AG09319 (cell line): ENCODE measurements at places on chromosomes 3 and 15.

DNA sequence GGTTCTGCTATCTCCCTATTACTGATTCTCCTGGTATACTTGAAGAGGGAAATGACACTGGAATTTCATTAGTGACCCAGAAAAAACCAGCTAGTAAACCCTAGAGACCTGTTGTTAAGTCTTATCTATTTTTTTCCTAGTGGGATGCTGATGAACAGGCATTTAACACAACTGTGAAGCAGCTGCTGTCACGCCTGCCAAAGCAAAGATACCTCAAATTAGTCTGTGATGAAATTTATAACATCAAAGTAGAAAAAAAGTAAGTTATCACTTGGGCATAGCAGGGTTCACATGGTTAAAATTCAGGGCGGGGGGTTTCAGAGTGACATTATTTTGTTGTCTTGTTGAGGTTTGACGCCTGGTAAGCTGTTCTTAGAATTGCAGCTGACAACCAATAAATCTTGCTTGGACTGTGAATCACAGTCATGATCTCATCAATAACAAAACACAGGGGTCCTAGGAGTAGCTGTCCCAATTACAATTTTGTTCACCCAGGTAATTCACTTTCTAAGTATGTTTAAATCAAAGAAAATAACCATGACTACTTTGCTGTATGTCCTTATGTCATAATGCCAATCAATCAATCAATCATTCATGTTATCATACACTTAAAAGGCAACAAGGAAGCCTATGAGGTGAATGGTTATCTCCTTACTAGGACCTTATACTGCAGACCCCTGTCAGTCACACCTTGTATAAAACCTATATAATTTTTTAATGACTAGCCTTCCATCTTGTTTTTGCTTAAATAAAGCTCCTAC, 4.6 kb downstream of the SRP14 start:
- no peak for DNase-seq

- no peak for DNase-seq
Measured at GRCh38 chr3:141878817-141879216, 2.4 kb downstream of the ATP1B3 start.

- no peak for DNase-seq
Measured at GRCh38 chr3:20999661-21000060, 751.3 kb downstream of the ZNF385D start.

DNA sequence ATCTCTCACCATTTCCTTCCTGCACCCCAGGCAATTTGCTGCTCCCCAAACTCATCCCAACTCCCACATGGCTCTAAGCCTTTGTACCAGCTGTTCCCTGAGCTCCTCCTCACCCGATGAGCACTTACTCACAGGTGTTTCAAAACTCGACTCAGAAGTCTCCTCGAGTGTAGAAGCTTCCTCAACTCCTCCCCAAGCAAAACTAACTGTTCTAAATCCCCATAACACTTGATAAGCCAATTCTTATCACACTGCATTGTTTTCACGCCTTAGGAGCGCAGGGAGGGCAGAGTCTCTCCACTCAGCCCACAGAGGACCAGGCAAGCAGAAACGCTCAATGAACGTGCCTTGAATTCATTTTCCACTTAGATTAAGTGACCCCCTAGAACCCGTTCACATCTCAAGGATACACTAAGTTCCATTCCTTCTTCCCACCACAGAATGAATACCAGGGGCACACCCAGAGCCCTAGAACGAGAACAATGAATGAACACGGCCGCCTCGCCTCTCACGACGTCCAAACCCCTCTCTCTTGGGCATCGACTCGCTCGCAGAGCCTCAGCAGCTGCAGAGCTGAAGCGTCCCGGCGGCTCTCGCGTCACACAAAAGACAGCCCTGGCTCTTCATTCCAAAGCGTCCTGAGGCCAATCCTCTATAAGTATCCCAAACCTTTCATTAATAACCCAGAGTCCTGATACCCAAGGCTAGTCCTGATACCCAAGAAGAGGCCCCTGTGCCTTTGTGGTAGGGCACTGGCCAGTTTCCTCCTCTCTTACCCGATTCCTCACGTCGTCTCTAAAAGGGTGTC, 1.1 kb downstream of the RAF1 start:
- no peak for DNase-seq

GRCh38 chr15:63986751-63987341, 59.4 kb downstream of the DAPK2 start:
- DNase-seq, result no peak

GRCh38 chr3:156816091-156816793, 9.9 kb upstream of the LEKR1 start:
- DNase-seq, result no peak

GRCh38 chr3:72720566-72720965, 127.7 kb downstream of the SHQ1 start:
- no peak for DNase-seq

DNA sequence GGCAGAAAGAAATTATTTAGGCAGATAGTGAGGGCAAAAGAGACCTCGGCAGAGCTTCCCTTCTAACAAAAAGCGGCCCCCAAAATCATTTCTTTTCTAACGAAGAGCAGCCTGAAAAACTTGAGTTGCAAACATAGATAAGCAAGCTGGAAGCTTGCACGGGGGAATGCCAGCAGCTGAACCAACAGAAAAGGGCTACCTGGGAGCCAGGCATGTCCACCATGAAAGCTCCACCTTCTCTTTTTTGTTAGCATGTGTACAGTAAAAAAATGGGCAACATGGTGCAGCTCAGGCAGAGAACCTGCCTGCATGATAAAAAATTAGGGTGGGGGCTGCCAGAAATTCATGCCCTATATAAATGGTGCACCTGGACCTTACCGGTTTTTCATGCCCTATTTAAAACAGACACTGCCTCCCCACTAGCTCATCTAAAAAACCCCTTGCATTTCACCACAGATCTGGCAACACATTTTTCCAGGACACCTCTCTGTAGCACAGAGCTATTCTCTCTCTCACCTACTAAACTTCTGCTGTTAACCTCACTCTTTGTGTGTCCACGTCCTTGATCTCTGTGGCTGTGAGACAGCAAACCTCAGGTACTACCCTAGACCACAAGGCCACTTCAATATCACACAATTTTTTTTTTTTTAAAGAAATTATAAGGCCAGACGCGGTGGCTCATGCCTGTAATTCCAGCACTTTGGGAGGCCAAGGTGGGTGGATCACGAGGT, 18.7 kb downstream of the SLC33A1 start:
- DNase-seq, result no peak

DNA sequence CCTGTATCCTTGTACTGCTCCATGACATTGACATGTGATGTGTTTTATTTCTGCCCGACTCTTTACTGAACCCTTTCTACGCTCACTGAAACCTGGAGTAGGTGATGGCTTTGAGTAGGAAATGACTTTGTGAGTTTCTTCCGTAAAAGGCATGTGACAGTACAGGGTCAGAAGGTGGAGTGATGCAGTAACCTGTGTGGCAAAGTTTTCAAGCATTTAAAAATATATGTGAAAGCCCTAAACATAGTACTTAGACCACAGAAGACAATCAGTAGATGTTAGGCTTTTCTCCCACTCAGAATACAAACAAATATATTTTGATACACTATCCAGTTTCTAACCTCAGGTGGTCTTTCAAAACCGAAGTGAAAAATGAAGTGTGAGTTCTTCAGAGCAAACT, 31.3 kb upstream of the SACM1L start:
- no peak for DNase-seq

- DNase-seq, result no peak
Measured at GRCh38 chr3:115975796-115976195, 352.5 kb downstream of the GAP43 start.

GRCh38 chr3:126991366-126992200, 8.7 kb downstream of the PLXNA1 start:
- no peak for DNase-seq

- no peak for DNase-seq
Measured at GRCh38 chr3:53820084-53820483, 26.1 kb downstream of the CHDH start.

DNA sequence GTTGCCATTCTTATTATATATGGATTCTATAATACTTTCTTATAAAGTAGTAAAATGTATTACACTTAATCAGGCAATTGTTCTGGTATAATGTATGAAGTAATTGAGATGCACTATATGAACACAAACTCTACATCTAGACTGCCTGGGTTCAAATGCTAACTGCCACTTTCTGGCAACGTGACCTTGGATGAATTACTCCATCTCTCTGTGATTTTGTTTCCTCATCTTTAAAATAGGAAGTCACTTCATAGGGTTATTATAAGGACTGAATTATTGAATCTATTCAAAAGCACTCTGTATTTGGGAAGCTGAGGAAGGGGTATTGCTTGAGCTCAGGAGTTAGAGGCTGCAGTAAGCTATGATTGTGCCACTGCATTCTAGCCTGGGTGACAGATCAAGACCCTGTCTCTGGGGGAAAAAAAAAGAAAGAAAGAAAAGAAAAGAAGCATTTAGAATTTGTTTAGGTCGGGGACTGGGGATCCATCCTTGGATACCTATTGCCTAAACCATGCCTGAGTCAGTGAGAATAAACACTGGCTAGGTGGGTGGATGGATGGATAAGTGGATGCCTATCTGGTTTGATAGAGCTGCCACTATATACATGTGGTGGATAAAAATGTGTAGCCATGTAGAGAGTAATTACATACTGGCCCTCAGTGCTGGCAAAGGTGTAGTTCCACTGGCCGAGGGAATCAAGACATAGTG, 2.5 kb downstream of the TM4SF1 start:
- no peak for DNase-seq

DNA sequence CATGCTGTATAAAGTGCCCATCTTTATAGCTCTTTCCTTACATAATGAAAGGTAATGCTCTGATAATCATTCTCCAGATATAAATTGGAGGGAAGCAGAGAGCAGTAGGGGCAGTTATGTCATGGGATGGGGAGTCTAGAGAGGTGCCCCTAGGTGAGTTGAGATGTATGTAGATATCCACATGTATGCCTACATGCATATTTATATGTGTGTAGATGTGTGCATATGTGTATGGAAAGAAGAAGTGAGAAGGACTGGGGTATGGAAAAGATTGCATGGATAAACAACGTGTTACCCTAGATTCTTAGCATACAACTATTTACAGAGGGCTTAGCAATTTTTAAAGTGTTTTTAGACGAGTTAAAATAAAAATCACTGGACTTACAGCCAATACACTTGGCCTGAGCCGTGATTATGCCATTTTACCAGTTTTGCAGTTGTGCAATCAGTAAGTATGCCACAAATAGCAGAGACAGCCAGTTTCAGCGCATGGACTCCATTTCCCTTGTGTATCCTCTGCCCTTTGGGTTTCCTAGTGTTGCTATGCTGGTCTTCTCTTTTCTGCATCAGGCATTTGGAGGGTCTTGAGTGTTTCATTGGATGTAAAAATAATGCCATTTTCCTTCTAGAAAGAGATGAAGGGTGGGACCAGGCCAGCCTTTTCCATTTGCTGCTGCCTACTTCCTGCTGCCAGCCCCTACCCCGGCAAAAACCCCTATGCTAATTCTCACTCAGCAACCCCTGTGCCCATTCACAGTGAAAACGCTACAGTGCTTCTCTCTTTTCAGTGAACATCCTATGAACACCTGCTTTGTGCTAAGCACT, 199.4 kb upstream of the NR2E3 start:
- no peak for DNase-seq

DNA sequence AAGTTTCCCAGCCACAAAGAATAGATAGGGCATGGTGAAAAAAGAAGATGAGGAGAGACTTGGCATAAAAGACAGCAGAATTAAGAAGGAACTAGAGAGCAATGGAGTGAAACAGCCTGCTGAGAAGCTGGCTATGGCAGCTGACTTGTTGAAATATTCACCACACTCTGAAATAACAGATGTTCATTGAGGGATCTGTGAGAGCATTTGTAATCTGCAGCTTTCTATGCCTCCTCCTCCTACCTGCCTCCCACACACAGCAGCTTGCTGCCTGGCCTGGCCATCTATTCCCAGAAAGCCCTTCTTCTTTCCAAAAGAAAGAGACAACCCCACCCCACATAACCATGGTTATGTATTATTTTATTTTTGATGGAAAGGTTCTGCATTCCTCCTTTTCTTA, 303.9 kb downstream of the GAP43 start:
- DNase-seq, result no peak
